ENCODE measurements at places on chromosomes 5 and 9. TPM values are rescaled to one million over a fixed set of nuclear protein-coding genes. Genes with fewer than 3 reads are reported as not detected.

DNA sequence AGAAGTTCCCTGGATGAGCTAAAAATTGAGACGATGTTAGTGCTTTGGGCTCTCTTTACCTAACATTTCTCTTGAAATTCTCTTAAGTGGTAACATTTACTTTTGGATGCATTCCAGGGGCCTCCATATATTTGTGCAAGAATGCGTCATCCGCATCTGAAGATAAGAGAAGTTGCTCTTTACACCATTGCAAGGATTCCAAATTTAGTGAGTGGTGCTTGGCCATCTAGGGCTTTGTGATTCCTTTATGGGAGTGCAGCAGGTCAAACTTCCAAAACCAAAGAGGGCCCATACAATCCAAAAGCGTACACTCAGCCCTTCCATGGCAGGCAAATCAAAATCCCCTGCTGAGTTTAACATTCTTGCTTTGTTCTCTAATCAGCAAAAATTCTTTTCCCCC, 102.0 kb upstream of the DMAC1 start:
- no peak for DNase-seq

- DNase-seq, result no peak
These were observed 71.1 kb upstream of the PITX1 start for GRCh38 chr5:135105105-135105484.

DNA sequence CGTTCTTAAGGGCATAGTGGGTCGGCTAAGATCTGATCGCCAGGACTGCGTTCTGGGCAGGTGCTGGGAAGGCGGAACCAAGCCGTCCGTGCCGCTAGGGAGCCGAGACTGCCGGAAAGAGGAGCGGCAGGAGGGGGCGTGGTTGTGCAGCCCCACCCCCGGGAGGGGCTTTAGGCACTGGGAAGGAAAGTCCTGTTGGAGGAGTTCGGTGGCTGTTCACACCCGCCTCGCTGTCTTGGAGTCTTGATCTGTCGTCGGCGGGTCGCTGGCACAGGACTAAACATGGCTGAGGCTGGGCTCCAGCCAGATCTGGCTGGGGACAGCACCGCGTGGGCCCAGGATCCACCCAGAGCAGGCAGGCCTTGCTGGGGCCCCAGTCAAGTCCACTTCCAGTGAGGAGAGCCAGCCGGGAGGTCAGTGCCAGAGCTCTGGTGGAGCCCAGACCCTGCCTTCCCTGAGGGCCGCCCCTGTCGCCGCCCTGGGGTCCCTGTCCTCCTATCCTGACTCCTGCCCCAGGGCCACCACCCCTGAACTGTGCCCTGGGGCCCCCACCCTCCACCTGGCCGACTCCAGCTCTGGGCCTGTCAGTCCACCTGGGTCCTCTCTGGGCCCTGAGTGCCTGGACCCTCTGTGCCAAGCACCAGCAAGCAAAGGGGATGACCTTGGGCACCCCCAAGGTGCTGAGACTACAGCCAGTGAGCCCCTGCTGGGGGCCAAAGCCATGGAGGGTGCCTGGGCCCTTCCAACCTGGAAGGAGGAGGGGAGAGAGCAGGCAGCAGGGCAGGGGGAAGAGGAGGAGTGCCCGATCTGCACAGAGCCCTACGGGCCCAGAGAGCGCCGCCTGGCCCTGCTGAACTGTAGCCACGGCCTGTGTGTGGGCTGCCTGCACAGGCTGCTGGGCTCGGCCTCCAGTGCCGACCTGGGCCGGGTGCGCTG, 4.5 kb downstream of the RNF208 start:
- DNase-seq, result no peak

GRCh38 chr5:68002836-68003235, 212.7 kb upstream of the PIK3R1 start:
- no peak for DNase-seq

NOXA1 gene
- 1.5 TPM for polyA plus RNA-seq

IL9 gene
- not detected for polyA plus RNA-seq

DNA sequence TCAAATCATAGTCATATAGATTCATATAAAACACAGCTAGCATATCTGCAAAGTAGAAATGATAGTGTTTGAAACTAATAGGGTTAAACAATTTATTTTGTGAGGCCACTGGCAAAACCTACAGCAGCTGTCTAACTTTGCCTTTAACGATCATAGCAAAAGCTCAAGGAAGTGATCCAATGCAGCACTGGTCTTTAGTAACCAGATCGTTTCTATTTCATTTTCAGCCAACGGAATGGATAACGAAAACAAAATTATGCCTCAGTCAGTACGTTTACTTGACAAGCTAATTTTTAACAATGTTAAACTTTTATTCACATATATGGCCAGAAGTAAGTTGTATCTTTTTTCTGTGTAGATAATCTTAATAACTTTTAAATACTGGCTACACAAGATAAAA, 17.7 kb downstream of the MLLT3 start:
- DNase-seq, result no peak

DNA sequence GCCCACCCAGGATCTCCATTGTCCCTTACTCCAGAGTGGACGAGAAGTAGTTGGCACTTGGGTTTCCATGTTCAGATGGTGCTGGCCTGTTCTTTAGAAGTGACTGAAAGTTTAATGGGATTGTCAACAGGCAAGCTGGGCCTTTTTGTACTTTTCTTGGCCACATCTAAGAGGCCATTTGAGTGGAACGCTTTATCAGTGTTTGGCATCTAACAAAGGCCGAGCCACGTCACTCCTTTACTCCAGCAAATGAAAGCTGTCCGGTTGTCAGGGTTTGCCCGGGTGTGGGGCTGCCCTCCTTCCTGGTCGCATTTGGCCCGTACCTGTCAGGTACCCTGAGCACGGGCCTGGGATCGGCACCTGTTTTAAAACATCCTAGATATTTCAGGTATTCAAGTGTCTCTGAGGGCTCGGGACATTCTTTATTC, 71.5 kb downstream of the RCL1 start:
- DNase-seq, result no peak

DNA sequence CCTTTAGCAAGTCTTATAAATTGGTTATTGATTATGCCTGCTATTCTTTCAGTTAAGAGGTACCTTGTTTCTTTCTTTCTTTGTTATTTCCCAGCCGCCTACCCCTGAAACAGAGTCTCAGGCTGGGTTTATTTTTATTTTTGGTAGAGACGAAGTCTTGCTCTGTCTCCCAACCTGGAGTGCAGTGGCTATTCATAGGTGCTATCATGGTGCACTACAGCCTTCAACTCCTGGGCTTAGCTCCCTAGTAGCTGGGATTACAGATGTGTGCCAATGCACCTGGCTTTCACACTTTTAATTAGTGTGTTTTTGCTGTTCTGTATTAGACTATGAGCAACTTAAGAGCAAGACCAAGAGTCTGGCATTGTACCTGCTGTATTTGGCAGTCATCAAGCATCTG, 14.2 kb downstream of the MAML1 start:
- DNase-seq, result no peak

DNA sequence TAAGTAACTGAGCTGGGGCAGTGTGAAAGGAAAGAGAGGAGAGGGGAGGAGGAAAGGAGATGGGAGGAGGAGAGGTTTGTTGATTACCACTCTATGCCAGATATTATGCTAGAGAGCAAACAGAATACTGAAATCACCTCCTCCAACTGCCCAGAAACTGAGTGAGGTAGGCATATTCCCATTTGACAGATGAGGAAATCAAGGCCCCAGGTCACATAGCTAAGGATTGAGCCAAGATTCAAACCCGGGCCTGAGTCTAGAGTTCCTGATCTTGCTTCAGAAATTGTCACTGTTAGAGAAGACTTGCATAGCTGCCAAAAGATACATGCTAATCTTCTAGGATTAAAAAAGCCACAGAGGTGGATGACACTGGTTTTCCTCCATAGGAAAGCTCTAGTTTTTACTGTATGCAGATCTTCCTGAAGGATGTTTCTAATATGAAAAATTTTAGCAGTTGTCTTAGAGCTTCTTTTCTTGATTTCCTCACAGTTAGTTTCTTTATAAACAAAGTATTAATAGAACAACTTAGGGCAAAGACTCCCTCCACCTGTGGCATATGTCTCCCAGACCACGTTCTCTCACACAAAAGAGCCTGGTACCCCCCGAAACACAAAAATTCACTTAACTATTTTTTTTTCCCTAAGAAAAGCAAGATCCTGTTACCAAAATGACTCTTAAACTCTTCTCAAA, 97.4 kb downstream of the NLN start:
- no peak for DNase-seq

GRCh38 chr5:68012429-68012828, 203.1 kb upstream of the PIK3R1 start:
- DNase-seq, result no peak

F2RL2 gene
- polyA plus RNA-seq, result 5.6 TPM

DNA sequence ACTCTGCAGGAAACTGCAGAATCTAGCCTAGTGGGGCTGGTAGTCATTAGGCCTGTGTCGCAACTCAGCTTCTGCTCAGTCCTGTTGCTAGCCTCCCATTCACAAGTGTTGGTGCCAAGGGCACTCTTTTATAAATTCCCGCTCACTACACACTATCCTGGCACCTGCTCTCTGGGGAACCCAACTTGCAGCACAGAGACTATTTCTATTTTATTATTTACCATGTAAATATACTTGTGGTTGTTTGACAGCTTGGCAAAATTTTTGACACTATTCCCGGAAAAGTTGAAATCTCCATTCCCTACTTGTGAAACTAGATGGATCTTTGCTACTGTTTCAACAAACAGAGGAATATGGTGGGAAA, 20.4 kb upstream of the SMC2 start:
- no peak for DNase-seq

S1PR3 gene
- 43.0 TPM for polyA plus RNA-seq

TTF1 gene
- 12.3 TPM for polyA plus RNA-seq

DNA sequence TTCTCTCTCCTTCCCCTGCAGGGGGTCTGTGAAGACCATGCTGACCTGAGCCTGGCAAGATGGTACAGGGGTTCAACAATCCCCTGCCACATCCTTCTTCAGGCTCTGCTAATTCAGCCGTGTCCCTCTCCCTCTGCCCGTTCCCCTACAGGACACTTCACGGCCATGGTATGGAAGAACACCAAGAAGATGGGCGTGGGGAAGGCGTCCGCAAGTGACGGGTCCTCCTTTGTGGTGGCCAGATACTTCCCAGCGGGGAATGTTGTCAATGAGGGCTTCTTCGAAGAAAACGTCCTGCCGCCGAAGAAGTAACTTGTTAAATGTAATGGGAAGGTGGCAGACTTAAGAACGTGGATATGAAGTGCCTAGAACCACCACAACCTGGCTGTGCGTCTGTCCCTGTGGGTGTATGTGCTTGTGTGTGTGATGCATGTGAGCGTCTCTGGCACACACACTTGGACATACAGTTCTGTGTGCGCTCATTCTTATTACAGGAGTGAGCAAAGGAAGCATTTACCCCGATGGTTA, 6.9 kb upstream of the CCIN start:
- DNase-seq, result no peak

ENHO gene
- polyA plus RNA-seq, result 1.9 TPM

- DNase-seq, result no peak
These were observed 76.6 kb upstream of the SPTLC1 start for GRCh38 chr9:92191801-92192200.

Measured in A549 (cell line).